ENCODE measurements at places on chromosomes 4 and X. TPM values are rescaled to one million over a fixed set of nuclear protein-coding genes. Genes with fewer than 3 reads are reported as not detected.

DNA sequence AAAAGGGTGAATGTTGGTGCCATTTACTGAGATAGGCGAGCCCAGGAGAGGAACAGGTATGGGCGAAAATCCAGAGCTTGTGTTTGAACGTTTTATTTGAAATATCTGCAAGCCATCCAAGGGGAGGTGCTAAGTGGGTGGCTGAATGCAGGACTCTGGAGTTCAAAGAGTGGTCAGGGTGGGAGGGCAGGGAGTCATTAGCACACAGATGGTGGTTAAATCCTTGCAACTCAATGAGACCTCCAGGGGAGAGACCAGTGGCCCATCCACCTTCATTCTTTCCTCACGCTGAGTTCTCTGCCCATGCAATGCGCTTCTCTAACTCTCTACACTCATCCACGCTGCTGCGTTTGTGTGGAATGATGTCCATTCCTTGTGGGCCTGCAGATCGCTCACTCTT is 101.1 kb downstream of the VCX3B start:
- no peak for DNase-seq

- DNase-seq: no peak
Measured at GRCh38 chrX:18051690-18052089, 169.0 kb downstream of the BEND2 start.

GRCh38 chr4:155587766-155588165 is 78.9 kb upstream of the GUCY1A1 start:
- no peak for DNase-seq

- no peak for DNase-seq
Measured at GRCh38 chrX:20623448-20623847, 356.7 kb upstream of the RPS6KA3 start.

GRCh38 chr4:65719635-65720034 is 49.3 kb upstream of the EPHA5 start:
- DNase-seq: no peak

- no peak for DNase-seq
Measured at GRCh38 chrX:45385757-45386156, 185.1 kb upstream of the DIPK2B start.

DNA sequence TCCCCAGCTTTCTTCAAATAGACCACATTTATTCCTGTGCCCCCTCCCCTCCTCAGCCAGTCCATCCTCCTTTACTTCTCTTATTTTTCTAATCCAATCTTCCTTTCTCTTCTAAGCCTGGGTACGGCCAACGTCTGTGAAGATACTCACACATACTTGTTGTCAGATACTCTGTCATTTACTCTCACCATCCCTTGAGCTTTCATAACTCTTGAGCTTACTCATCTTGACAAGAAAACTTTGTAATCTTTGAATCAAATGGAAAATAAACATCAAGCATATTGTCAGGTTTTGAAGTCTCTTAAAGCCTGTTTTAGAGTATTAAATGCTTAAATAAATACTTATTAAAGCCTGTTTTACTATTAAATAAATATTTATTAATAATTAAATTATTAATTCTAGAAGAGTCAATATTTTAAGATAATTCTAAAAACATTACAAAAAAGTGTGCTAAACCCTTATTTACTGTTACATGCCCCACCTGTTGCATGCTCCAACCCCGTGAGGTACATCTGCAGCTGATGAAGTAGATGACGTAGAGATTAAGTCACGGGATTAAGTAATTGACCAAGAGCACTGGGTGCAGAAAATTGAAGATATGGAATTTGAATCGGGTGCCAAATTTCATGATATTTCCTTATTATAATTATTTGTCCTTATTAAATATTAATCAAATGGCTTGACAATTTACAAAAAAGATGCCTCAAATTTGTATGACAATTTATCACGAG is 1.5 kb upstream of the TRIML2 start:
- no peak for DNase-seq

DNA sequence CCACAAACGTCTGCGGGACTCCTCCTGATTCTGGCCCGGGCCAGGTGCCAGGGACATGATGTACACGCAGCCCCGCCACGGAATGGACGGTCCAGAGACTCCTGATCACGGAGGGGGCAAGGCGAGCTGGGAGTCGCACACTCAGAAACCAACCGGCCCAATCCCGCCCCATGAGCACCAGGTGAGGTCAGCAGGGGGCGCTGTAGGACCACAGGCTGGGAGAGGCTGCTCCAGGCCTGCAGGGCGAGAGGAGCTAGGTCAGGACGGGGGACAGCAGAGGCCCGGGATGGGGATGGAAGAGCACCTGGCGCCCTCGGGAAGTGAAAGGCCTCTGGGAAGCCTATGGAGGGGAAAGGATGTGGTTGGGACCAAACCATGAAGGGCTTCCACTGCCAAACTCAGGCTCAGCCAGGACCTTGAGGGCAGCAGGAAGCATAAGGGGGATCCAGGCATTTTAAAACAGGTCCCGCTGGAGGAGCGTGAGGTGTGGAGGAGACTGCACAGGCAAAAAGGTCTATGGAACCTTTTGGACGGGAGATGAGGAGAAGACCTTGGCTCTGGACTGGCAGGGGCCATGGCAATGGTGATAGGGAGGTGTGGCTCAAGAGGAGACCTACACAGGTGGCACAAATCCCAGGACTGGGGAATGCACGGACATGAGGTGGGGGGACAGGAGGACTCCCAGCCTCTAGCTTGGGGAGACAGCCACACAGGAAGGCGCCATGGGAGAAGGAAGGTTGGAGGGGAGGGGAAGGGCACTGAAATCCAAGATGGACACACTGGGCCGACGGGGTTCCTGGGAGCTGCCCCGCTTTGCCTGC is 79.2 kb downstream of the MTMR1 start:
- peak; percentile 80 for DNase-seq

DNA sequence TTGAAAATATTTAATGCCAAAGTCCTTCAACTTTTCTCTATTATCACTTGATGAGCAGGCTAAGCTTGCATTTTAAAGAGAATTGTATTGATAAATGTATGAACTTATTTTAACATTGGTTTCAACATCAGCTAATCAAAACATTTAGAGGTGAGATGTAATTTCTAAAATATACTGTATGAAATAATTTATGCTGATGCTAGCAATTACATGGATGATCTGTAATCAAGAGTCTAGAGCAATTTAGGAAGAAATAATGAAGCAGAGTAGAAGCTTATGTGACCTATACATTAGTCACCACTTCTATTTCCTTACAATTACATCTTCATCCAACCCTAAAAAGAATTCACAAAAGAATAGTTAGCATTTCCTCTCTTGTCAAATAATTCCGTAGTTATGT is 226.8 kb downstream of the KLHL4 start:
- no peak for DNase-seq

- DNase-seq: no peak
Measured at GRCh38 chr4:124152132-124152531, 560.4 kb downstream of the ANKRD50 start.

- no peak for DNase-seq
Measured at GRCh38 chrX:129798888-129799287, 19.1 kb downstream of the SASH3 start.

DNA sequence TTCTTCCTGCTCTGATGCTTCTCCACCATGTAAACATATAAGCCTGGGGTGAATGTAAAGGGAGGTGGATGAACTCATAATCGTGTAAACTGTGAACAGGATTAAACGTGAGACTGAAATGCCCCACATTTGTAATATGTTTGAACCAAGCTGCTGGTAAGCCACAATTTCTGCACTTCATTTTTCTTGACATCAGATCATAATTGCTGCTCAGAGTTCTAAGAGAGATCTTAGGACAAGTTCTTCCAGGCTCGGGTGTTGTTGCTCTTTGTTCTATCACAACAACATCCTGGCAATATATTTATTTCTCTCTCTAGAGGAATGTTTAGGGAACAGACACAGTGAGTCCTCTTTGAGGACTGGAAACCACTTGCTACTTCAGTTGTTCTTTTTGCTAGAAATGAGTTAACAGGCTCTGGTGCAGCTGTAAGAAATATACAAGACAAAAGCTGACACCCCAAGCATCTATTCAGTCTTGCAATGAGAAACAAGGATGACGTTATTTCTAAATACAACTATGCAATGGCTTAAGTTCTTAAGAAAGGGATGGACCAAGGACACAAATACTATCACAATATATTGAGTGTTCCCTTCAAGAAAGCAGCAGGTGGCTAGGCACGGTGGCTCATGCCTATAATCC is 59.6 kb downstream of the LNX1 start:
- DNase-seq: no peak

DNA sequence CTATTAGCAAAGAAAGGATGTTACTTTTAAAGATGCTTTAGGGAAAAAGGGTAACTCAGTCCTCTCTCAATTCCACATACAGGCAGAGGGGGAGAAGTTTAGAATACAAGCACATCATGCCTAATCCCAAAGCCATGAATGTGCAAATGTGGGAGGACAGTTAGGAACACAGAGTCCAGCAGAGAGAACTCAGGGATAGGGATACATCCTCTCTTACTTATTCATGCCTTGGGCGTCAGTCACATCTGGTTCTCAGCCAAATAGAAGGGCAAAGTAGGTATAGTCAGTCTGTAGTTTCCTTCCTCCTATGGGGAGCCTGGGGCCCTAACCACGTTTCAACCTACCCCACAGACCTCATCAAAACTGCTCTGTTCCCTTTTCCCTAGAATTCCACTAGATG is 87.8 kb downstream of the GRIA3 start:
- no peak for DNase-seq

DNA sequence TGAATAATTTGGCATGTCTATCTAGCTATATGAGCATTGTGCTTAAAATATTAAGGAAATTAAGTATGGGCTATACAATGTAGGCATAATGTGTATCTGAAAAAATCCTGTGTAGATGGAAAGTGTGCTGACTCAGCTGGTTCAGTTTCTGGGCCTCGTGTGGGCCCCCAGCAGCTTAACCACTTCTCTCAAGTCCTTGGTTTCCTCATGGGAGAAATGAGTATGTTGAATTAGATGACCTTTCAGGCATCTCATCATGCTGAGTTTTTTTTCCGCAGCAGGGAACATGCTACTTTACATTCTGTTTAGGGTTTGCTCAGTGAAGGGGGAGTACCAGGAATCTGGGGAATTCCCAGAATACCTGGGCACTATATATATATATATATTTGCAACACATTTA is 30.5 kb downstream of the RHOH start:
- DNase-seq: no peak

- peak; percentile 72 for DNase-seq
Measured at GRCh38 chrX:103628386-103629317, at the start of gene TCEAL1. TCEAL1 (plus strand) TSS chrX:103628975; CDS start chrX:103629917, 942 bp downstream.

GRCh38 chr4:40395908-40396793 is 61.0 kb downstream of the CHRNA9 start:
- peak; percentile 97 for DNase-seq

GRCh38 chr4:77581724-77582123 is 23.9 kb upstream of the CXCL13 start:
- DNase-seq: no peak

DNA sequence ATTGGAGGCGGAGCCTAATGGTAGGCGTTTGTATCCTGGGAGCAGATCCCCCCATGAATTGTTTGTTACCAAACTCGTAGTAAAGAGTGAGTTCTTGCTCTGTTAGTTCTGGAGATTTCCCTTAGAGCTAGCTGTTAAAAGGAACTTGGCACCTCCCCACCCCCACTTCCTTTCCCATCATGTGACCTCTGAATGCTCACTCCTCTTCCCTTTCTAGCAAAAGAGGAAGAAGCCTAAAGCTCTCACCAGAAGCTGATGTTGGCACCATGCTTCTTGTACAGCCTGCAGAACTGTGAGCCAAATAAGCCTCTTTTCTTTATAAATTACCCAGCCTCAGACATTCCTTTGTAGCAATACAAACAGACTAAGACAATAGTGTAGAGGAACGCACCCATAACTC is 13.8 kb upstream of the ATOH1 start:
- DNase-seq: no peak

GRCh38 chrX:146355440-146355839 is 454.1 kb upstream of the CXorf51B start:
- no peak for DNase-seq

DNA sequence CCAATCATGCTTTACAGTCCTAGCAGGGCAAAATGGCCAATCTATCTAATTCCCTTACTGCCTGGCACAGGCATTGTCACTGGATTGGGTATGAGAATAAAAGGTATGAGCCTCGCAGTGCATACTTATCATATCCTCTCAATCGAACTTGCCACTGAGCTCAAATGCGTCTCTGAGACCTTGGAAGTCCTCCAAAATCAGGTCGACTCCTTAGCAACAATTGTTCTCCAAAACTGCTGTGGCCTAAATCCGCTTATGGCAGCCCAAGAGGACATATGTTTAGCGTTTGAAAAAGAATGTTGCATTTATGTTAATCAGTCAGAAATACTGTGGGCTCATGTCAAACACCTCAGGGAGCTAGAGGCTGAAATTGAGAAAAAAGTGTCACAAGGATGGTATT is 69.7 kb downstream of the SPIN4 start:
- no peak for DNase-seq

GRCh38 chrX:151359931-151360871 is 36.8 kb upstream of the VMA21 start:
- DNase-seq: peak; percentile 55

- DNase-seq: no peak
Measured at GRCh38 chr4:82287720-82288119, 86.1 kb downstream of the HNRNPD start.

- DNase-seq: no peak
Measured at GRCh38 chrX:16196829-16197228, 29.5 kb downstream of the MAGEB17 start.

DNA sequence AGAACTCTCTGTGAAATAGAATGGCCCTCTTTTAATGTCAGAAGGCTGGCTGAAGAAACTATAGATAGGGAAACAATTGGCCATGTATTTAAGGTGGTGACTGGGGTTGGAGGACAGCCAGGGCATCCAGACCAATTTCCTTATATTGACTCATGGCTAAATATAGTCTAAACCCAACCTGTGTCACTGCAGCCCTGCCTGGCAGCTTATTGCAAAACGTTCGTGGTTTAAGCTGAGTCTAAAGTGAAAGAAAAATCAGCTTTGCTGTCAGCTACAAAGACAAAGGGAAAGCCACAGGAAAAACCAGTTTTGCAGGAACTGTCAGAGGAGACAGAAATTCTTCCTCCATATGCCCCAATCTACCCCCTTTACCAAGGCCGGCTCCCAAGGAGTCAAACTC is 902.8 kb upstream of the NDST4 start:
- DNase-seq: peak; percentile 65

- DNase-seq: no peak
Measured at GRCh38 chrX:150007356-150007755, 69.1 kb upstream of the EOLA2 start.

- DNase-seq: peak; percentile 19
Measured at GRCh38 chr4:74946196-74946595, 13.3 kb downstream of the PARM1 start.

GRCh38 chr4:180052629-180053028 is 2190.6 kb upstream of the TENM3 start:
- DNase-seq: no peak

IL15 gene
- total RNA-seq: 0.66 TPM

CXCR3 gene
- not detected for total RNA-seq

MCF2 gene
- total RNA-seq: 0.33 TPM

F8A3 gene
- 17.1 TPM for total RNA-seq

RRAGB gene
- total RNA-seq: 11.9 TPM

XPNPEP2 gene
- 0.52 TPM for total RNA-seq

MND1 gene
- not detected for total RNA-seq

CFI gene
- 31.6 TPM for total RNA-seq

NXF2B gene
- total RNA-seq: not detected

CCDC158 gene
- 1.3 TPM for total RNA-seq
